Activated naive CD4-positive, alpha-beta T cell (primary cell): ENCODE measurements at places on chromosomes 12 and 14.

- no peak for DNase-seq
Observed at GRCh38 chr12:52977170-52977569, 28.3 kb downstream of the KRT18 start.

GRCh38 chr12:67068761-67069450 is 200.3 kb upstream of the CAND1 start:
- peak; percentile 12 for DNase-seq

DNA sequence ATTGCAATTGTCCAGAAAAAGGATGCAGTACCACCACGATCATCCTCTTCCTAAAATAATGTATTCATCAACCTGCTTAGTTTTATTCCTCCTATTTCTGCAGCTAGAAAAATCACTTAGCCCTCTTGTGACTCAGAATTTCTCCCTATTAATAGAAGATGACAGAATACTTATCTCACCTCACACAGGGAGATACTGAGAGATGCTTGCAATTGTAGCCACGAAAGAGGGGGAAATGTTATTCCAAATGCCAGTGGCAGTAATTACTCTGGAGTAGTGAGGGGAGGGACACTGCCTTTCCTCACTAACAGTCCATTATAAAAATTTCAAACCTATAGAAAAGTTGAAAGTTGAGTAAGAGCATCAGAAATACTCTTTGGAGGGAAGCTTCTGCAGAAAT is 11.8 kb upstream of the DUSP6 start:
- no peak for DNase-seq

GRCh38 chr14:103518422-103519042 is 4.1 kb downstream of the CKB start:
- DNase-seq, result no peak

DNA sequence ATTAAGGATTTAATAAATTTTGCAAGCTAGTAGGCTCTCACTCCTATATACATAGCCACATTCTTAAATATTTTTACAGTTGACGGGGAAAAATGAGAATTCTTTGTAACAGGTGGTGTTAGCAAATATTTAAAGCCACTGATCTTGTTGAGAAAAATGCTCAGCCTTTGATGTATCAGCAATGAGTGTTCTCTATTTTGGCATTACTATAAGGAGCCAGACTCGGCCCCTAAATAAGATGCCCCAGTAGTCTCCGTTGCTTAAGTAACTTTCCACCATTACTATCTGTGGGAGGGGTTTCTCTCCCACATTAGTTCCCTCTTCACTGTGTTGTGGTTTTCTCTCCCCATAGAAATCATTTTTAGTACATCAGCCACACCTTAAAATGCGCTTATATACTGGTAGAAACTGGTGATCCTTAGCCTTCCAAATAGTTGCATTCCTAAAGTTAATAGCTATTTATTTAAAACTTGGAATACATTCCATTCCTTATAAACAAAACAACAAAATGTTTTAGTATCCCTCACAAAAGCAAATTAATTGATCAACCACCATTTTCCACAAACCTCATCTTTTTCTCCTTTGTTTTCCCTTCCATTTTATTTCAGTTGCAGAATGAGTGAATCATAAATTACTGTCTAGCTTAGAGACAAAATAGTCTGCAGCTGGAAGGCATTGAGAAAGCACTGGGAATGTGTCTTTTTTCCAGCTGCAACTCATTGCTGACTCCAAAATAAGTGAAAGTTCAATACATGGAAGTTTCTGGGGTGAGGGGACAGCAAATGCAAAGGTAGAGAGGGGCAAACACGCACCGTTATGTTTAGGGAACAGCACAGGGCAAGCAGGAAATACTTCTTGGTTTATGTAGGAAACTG is 84.7 kb upstream of the FERMT2 start:
- DNase-seq, result no peak

DNA sequence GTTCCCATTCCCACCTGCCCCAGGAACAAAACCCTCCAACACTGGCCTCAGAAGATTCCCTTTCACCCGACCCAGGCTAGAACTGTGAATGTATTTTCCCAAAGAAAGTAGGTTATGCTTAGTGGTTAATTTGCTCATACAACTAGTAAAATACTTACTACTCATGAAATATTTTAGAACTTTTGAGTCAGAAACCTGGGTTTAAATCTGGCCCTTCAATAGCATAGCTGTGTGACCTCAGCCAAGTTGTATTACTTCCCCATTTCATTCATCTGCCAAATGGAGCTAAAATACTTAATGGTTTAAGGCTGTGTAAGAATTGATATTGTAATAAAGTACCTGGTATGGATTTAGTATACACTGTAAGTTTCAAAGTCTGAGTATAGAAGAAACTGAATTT is 69.1 kb upstream of the DNM1L start:
- no peak for DNase-seq

GRCh38 chr14:61646366-61647116 is 48.8 kb upstream of the HIF1A start:
- no peak for DNase-seq

DNA sequence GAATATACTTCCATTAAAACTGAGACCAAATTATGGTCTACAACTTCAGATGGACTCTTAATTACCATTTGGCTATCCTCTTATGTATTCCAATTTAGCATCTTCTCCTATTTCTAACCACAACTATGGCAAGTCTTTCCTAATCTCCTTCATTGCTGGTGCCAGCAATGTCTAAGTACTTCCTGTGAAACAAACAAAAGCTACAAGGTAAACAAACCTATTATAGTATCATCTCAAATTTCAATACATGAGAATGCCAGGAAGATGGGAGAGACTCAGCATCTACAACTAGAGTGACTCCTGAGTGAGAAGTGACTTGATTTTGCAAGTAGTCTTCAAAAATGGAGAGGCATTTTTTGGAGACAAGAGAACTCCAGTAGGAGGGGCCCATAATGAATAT is 202.9 kb upstream of the ATXN7L3B start:
- DNase-seq, result no peak

DNA sequence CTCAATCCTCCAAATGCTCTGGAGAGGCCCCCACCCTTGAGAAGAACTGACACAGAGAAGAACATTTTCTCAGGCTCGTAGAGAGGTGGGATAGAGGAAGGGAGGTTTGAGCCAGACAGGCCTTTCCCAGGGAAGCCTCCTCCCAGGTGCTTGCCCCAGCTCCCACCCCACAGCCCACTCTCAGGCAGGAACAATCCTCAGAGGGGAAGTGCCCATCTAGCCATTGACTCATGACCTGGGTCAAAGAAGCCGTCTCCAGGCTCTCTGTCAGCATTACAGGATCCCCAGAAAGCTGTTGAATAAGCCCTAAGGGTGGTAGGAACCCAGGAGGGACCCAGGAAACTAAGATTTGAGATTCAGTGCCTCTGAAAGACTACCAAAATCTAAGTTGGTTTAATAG is 3.8 kb downstream of the AQP6 start:
- DNase-seq, result no peak

DNA sequence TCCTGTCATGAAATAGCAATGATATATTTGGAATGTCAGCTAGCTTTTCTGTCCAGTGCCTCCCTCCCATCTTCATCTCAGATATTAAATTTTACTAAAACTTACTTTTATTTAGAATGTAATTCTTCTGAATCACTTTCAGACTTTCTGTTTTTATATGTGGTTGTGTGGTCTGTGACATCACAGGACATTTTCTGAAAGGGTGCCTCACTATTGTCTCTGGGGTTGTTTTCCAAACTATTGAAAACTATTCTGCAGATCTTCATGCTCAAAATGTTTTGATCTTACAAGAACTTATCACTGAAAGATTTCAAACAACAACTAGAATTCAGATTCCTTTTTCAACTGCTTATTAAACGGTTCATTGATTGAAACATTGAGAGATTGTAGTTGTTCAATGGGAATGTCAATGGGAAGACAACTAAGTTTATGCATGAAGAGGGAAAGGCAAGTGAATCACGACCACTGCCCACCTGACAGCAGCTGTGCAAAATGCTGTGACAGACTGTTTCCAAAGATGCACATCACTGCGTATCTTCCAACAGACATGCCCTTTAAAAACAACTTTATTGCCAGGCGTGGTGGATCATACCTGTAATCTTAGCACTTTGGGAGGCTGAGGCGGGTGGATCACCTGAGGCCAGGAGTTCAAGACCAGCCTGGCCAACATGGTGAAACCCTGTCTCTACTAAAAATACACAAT is 51.3 kb downstream of the KLRG1 start:
- DNase-seq, result no peak

DNA sequence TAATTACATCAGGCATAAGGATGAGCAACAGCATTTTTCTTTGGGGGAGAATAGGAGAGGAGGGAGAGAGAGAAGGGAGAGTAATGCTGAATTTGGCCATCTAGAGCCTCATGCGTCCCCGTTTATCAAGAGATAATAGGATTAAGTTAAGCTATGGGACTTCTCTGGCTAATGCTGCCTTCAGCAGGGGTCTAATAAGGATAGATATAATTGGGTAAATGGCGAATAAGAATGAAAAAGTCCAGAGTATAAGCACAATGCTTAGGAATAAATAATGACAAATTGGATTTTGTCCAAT is 470.0 kb downstream of the EGLN3 start:
- no peak for DNase-seq

- no peak for DNase-seq
Observed at GRCh38 chr14:90675399-90675798, 140.8 kb downstream of the TTC7B start.

GRCh38 chr12:112837629-112838197 is 46.2 kb downstream of the RPH3A start:
- DNase-seq, result no peak

DNA sequence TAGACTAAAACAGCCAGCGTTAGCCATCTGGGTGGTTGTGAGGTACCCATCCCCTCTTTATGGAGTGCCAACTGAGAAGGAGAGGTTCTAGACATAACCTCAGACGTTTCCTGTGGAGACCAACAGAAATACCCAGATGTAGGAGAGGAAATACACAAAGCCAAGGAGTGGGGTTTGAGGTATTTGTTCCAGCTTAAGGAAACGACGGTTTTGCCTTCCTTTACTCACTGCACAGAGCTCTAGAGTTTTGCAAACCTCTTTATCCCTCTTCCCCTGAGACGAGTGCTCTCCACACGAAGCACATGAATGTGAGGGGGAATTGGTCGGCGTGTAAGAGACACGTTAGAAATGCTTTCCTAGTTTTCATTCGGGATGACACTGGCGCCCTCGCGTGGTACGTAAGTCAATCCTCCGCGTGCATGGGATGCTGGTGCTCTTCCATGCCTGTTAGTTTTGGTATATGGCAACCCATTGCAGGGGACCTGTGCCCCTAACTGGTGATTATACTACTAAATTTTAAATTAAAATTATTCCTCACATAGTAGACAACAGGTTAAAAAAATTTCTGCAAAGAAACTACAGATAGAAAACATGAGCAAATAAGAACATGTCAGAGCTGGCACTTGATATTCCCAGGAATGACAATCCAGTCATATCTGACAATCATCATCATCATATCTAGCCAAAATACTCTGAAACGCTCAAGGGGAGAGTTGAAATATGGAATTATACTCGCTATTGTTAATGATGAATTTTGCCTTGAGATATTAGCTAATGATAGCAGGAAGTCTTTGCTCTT is 121.7 kb downstream of the PPM1H start:
- DNase-seq, result no peak

DNA sequence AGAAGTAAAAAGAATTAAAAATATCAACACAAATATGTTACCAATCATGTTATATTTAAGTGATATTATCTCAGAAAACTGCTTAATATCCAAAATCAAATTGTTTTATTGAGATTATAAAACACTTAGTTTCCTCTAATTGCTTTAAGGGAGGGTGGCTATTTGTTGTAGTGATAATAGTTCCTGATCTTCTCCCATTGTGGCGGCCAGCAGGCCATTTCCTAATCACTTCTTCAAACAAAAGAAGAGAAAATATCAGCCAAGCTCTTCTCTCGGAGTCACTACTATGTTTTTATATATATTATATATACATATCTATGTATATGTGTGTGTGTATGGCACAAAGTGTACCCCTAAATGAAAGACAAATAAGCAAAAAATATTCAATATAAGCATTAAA is 31.5 kb downstream of the ERO1A start:
- DNase-seq, result no peak
